Sciatic nerve (tissue), 2 donors: ENCODE measurements at places on chromosomes 13 and 19.

DNA sequence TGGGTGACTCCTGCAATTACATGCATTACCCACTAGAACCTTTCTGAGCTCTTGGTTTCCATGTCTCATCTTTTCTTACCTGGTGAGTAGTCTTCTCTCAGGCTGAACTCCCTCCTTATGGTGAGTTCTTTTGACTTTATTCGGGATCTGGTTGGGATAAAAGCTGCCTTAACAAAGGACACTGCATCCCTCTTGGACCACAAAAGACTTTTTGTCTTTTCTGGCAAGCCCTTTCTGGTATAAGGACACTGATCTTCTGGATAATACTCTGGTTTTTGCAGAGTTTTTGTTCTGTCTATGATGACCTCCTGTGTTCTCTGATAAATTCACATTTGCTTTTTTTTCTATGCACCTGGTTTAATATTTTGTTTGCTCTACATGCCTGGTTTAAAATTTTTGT is 66.7 kb downstream of the SLITRK1 start:
- DNase-seq: no peak

DNA sequence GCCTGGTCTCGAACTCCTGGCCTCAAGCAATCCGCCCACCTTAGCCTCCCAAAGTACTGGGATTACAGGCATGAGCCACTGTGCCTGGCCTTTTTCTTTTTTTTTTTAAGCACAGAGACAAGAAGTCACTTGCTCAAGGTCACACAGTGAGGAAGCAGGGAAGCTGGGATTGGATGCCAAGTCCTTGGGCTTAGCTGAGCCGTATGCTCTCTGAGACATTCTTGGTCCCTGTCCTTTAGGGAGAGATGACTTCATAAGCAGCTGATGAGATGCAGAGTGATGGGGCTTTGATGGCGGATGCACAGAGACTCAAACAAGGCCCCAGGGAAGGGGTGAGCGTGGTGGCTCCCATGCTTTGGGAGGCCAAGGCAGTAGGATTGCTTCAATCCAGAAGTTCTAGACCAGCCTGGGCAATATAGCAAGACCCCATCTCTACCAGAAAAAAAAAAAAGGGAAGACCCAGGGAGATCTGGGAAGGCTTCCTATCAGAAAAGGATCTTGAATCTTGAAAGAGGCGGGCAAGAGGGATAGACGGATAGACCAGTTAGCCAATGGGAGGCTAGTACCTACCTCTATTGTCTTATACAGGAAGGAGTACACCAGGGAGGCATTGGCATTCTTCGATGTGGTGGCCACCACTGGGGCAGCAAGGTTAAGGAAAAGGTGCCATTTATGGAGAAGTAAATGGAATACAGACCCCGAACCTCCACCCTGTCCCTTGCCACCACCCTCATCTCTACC is 3.9 kb downstream of the AP1M2 start:
- no peak for DNase-seq

- DNase-seq: no peak
Observed at GRCh38 chr19:44809577-44810233, 802 bp downstream of the BCAM start.

GRCh38 chr13:29654384-29654783 is 58.9 kb upstream of the SLC7A1 start:
- no peak for DNase-seq

DNA sequence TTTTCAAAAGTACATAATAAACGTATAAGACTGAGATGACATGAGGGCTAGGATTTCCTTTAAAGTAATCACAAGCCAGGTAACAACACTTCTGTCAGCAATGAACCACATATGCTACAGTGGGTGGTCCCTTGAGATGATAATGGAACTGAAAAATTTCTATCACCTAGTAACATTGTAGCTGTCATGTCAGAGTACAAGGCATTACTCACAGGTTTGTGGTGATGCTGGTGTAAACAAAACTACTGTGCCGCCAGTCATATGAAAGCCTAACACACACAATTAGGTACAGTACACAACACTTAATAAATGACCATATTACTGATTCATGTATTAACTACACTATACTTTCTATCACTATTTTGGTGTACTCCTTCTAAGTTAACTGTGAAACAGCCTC is 36.8 kb downstream of the MIPEP start:
- no peak for DNase-seq

GRCh38 chr19:4537953-4538600 is 1.8 kb downstream of the LRG1 start:
- DNase-seq: no peak

- no peak for DNase-seq
Observed at GRCh38 chr13:105774739-105775460, 760.6 kb downstream of the EFNB2 start.

DNA sequence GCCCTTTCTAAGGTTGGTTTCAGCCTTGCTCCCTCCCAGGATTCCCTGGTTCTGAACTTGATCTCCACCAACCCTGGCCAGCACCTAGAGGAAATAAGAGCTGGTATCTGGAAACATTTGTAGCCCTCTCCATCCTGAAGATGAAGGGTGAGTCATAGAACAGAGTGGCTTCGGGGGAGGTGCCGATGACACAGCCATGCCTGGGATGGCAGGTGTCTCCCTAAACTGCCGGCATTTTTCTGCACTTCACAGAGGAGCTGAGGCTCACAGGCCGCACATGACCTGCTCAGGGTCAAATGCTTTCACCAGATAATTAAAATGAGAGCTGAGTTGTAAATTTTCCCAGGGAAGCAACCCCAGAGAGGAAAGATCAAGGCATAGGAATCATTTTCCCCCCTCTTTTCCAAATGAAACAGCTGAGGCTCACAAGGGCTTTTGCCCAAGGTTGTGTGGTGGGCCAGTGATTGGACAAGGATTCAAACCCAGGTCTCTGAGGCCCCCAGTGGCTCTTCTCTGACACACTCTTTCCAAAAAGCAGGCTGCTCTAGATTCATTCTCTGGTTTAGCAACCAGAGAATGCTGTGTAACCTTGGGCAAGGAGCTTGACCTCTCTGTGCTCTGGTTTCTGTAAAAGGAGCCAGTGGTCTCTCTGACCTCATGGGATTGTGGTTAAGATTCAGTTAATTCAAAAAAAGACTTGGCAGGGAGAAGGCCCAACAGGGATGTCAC is 1.2 kb upstream of the SLC25A42 start:
- no peak for DNase-seq

DNA sequence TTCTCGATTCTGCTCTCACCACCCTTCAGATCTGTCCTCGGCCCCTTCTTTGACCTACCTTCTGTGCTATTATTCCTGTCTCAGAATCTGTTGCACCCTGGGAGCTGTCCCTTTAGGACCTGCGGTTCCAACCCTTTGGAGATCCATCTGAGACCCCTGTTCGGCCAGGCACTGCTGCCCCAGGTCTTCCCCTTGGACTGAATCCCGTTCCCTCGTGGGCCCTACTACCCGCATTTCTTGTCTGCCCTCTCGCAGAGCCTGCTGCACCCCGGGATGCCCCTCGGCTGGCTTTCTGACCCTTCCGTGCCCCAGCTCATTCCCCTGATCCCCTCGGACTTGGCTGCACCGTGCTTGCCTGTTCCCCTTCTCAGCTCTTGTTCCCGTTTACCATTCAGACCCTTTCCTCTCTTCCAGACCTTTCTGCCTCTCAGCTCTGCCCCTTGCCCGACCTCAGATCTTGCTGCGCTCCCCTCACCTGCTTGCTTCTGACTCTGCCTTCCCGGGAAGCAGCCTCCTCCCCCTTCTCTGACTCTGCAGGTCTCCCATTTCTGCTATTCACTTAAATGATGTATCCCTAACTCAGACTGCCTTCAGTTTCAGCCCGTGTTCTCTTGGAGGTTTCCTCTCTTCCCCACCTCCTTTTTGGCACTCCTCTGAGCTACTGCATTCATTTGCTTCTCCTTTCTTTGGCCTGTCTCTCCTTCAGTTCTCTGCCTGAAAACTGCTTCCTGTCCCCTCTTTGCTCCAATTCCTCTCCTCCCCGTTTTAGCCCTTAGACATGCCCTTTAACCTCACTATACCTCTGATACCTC is 1.1 kb downstream of the ARHGAP35 start:
- peak; percentile 63 for DNase-seq
